ENCODE measurements at places on chromosomes 13 and 19.
A peak's percentile ranks its signal among the peaks of the same experiment; 100 is the strongest.

DNA sequence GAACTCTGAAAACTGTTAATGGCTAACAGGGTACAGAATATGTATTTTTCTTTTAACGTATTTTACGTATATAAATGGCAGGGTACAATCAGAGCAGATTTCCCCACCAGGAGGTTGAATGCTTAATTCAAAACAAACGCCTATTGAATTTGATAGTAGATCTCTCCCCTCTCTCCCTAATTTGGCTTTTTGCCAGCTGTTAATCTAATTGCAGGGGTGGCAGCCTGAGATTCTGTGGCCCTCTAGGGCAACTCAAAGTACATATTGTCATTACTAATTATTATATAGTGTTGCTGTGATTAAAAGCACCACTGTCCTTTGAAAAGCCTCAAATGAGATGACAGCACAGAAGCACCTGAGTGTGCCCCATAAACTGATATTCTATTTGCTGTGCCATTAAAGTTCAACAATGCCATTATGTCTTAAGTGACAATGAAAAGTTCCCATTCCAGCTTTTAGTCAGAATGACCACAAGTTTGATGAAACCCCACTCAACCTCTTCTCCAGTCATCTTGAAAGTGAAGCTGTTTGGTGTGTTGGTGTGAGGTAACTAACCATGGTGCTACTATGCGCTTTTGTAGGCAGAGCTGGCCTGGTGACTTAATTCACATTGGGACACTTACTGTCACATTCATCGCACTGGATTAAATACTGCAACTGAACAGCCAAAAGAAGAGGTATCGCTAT is 351.4 kb downstream of the KCNRG start:
- DNase-seq, result peak; percentile 49

GRCh38 chr13:112969692-112970338 is 801 bp downstream of the MCF2L start:
- no peak for DNase-seq

DNA sequence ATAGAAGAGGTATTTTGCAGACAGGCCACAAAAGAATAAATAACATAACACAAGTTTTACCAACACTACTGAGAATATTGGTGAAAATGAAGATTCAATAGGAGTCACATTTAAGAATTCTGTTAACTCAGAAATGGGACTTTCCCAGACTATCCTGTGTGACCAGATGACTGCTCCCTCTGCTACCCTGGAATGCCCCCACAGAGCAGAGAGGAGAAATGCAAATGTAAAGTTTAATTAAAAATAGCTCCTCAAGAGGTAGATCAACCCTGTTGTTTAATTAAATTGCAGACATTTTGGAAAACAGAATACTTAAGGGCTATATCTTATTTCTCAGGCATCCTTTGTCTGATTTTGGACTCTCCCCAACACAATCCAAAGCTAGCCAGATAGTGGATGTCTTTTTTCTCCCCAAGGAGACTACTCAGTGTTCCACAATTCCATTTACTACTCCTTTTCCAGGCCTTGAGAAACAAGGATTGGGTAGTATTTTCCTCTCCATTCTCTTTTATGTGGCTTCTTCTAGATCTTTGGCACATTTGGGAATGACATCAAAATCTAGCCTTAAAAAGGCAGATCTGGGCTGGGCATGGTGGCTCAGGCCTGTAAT is 104.7 kb upstream of the TSC22D1 start:
- no peak for DNase-seq

GRCh38 chr19:6198896-6199239 is 63.4 kb downstream of the ACSBG2 start:
- no peak for DNase-seq

DNA sequence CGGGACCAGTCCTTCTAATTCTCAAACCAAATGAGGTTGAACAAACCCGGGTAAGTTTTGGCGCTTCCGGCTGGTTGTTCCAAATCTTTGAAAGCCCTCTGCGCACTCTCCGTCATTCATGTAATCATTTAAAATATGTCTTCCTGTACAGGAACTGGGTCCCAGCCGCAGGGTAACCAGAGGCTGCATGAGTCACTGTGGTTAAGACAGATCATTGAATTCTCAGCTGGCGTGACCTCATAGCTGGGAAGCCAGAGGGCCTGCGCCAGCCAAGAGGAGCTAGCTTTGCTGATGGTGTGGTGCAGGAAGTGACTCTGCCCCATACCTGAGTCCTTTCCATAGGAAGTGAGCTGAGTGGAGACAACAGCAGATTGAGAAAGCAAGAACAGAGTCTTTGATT is 135.2 kb downstream of the TSHZ3 start:
- no peak for DNase-seq

DNA sequence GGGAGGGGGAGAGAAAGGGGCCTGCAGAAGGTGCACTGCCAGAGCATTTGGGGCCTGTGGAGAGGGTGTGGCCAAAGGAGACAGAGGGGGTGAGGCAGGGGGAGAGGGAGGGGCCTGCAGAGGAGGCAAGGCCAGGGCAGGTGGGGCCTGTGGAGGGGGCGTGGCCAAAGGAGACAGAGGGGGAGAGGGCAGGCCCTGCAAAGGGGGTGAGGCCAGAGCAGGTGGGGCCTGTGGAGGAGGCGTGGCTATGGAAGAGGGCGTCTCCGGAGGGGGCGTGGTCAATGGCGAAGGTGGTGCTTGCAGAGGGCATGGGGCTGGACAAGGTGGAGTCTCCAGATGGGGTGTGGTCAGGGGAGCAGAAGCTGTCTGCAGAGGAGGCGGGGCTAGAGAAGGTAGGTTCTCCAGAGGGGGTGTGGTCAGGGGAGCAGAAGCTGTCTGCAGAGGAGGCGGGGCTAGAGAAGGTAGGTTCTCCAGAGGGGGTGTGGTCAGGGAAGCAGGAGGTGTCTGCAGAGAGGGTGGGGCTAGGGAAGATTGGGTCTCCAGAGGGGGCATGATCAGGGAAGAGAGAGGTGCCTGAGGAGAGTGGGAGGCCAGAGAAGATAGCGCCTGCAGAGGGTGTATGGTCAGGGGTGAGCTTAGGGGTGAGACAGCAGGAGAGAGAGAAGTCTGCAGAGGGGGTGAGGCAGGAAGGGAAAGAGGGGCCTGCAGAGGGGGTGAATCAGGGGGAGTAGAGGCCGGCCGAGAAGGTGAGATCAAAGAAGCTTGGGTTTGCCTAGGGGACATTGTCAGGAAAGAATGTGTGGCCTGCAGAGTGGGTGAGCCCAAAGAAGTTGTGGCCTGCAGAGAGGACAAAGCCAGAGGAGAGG is 3.4 kb downstream of the PRR36 start:
- peak; percentile 88 for DNase-seq

Measured in LNCaP clone FGC (cell line).